Fibroblast of pulmonary artery (primary cell): ENCODE measurements at places on chromosomes 16 and 17.

GRCh38 chr17:16349431-16349830, 3.8 kb downstream of the CENPV start:
- no peak for DNase-seq

DNA sequence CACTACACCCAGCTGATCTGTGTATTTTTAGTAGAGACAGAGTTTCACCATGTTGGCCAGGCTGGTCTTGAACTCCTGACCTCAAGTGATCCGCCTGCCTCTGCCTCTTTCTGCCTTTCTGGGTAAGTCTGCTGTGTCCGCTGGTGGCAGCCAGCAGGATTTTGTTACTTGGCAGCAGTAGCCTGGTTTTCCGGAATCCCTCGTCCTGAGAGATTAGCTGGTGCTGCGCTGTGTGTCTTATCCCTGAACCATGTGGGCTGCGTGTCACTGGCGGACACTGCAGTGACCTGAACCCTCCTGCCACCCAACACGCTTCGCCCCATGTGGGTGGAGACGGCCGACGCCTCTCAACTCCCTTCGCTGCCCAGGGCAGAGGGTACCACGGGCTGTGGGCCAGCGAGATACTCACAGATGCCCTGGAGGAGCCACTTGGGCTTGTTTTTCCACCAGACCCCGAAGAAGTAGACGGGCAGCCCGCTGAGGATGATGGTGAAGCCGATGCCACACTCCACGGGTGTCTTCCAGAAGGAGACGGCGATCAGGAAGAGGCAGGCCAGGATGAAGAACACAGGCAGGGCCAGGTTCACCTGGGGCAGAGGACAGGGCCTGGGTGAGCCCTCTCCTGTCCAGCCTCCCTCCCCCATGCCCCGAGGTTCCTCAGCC, 35.2 kb downstream of the SLC7A5 start:
- no peak for DNase-seq

DNA sequence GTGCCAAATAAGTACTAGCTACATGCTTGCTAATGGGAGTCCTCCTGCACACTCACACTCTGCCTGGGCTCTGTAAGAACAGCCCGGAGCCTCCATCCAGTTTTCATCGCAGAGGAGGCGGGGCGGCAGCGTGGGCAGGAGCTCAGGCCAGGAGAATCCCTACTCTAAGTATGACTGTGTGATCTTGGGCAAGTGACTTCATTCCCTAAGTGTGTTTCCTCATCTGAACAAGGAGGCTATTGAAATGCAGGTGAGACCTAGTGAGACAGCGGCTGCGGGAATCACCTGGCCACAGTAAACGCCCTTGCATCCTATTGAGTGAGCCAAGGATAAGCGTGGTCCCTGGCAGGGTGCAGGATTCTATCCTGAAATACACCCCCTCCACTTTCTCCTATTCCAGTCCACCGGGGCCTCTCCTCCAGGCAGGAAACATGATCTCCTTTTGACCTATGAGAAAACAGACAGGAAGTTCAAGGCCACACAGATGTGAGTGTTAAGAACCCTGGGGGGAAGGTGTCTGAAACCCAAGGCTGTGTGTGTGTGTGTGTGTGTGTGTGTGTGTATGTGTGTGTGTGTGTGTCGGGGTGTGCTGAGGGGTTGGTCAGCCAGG, 5.2 kb upstream of the RAI1 start:
- no peak for DNase-seq

- DNase-seq, result no peak
These were observed 607.1 kb downstream of the KCNJ2 start for GRCh38 chr17:70776441-70776840.
